A549 (cell line): ENCODE measurements at places on chromosomes 16 and 17.

GRCh38 chr16:57689762-57690558 lies 4.6 kb upstream of the DRC7 start:
- no peak for DNase-seq

GRCh38 chr17:28889996-28890395 lies 7.5 kb downstream of the FLOT2 start:
- DNase-seq = no peak

GRCh38 chr16:66863707-66864106 lies 16.6 kb upstream of the PDP2 start:
- no peak for DNase-seq

DNA sequence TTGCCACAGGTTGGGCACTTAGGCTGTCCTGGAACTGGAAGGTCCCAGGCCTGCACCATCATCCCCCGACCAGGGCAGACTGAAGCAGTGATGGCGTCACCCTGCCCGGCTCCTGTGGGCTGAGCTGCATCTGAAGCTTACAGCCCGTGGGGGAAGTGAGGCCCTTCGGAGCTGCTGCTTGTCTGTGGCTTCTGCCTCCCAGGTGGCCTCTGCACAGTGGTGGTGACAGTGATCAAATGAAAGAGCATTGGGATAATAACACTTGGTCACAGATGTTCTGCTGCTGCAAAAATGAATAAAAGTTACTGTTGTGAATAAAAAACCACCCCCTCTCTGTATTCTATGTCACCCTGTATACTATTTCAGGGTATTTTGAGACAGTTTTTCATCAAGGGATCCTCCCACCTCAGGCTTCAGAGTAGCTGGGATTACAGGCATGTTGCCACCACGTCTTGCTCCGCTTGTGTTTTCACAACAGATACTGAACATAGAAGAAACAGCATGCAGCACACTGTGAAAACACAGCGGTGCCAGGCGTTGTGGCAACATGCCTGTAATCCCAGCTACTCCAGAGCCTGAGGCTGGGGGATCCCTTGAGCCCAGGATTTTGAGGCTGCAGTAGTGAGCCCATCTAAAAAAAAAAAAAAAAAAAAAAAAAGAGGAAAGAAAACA lies 165.0 kb downstream of the LGALS9B start:
- no peak for DNase-seq

DNA sequence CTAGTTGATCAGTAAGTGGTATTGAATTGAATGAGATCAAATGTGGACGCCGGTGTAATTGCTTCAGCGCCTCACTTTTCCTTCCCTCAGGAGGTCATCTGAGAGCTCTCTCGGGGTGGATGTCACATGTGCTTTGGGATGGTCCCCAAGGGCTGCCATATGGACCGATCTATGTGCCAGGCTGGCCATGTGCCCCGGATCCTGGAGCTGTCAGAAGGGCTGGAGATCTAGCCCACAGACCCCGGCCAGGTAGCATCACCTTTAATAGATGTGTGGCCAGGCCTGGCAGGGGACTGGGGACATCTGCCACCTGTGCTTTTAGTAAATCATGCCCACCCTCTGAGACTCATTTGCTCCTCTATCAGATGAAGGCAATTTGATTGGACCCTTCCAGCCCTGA lies 95.3 kb upstream of the CRHR1 start:
- DNase-seq = no peak

- no peak for DNase-seq
Measured at GRCh38 chr16:60107437-60107836, 1373.3 kb upstream of the GOT2 start.

- peak; percentile 98 for DNase-seq
Measured at GRCh38 chr17:64263000-64263766, at the start of gene TEX2. Gene TEX2, minus strand, starts transcription at chr17:64263260. Its CDS starts 49,043 bp downstream, at chr17:64214217.

DNA sequence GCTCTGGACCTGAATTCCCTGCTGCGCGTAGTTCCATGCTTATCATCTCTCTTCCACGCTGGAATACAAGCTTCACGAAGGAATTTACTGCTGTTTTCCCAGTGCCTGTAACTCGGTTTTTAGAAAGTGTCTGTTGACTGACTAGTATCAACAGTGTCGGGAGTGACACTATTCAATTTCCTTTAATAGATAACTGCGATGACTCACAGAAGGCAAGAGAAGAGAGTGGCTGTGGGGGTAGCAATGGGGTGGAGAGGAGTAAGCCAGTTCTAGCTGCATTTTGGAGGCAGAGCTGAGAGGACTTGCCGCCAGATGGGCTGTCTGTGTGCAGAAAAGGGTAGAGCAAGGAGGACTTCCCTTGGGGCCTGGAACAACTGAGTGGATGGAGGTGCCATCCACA lies 25.2 kb downstream of the B4GALNT2 start:
- peak; percentile 47 for DNase-seq

DNA sequence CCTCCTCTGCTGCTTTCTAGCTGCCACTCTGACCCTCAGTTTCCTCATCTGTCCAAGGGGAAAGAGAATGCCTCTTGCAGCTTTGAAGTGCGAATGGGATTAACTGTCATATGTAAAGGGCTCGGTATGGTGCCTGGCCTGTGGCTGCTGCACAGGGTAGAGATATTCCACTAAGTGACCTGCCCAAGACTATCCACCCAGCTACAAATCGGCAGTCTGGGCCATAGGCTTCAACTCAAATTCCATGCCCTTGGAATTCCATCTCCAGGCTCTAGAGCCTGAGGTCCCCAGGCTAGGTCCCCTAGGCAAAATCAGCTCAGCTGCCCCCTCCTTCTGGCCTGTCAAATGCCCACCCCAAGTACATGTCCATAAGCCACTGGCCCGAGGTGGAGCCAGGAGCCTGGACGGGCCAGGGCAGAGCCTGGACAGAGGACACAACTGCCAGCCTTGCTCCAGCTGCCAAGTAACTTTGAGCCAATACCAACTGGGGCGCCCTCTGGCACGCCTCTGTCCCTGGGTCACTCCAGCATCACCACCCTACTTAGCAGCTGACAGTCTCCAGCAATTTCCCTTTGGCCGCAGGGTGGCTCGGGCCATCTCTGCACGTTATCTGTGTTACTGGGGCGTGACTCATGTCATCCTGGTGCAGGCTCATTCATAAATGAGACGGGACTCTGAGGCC lies 57.2 kb downstream of the SDK2 start:
- peak; percentile 33 for DNase-seq

DNA sequence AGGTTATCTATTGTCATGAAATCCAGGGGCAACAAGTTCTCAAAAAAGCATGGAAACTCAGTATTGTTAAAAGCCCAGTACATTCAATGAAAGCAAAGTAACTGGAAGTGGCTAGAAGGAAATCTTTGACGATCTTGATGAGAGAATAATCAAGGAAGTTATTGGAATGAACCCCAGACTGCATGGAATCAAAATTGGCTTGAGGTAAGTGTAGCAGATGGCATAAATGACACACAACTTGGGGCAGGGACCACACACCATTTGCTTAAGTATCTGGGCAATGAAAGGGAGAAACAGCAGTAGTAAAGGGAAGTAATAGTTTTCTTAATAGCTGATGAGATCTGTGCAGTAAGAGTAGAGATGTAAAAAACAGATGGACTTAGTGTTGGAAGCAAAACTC lies 238.0 kb downstream of the HS3ST3A1 start:
- no peak for DNase-seq

DNA sequence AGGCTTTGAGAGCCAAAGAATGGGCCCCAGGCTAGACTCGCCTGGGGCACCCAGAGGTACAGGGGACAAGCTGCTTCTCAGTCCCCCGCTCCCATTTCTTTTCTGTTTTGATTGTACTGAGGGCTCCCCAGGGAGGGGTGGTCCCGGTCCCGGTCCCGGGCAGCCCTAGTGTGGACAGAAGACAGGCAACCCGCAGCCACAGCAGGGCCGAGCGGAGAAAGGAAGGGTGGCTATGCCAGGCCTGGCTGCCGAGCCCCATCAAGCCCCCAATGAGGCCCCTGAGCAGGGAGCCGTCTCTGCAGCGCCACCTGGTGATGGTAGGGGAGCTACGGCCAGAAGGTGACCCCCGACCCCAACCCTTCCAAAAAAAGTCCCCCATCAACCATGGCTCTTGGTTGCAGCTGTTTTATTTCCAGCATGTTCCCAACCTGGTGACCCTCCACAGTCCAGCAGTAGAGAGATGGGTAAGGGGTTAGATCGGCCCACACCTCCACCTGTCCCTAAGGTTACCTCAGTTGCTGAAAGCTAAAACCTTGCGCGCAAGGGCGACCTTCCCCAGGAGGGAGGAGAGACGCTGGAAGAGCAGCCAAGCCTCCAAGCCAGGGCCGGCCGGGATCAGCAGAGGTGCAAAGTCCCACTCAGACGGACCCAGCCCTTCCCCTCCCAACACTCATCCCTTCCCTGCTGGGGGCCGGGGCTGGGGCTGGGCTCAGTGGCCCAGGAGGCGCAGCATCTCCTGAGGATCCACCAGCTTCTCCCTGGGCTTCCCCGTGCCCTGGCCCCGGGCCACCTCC lies 2.6 kb upstream of the GRIN2C start:
- DNase-seq = peak; percentile 68

DNA sequence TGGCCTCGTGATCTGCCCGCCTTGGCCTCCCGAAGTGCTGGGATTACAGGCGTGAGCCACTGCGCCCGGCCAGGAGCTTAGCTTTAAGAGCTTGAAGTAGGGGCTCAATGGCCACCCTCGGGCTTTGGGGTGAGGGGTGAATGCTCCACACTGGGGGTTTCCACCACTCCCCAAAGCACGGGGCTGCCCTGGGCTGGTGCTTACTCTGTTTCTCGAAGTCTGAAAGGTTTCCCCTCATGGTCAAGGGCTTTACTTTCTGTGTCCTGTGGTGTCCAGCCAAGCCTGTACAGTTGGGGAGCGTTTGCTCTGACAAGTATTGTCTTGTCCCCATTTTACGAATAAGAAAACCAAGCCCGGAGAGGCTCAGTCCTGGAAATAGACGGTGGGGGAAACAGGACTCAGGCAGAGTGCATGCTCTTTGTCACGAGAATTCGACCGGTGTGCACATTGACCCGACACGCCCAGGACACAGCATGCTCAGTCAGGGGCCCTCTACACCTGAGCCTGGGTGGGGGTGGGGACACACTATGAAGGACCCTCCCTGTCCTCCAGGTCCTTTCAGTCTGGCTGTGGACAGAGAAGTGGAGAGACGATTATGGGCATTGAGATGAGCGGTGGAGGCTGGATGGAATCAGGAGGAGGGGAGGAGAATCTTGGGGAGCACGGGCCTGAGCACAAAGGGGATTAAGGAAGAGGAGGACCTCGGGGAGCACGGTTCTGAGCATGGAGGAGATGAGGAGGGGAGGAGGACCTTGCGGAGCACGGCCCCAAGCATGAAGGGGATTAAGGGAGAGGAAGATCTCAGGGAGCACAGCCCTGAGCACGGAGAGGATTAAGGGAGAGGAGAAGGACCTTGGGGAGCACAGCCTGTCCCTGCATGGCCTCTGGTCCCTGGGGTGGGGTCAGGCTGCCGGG lies 7.5 kb downstream of the CD7 start:
- DNase-seq = no peak

DNA sequence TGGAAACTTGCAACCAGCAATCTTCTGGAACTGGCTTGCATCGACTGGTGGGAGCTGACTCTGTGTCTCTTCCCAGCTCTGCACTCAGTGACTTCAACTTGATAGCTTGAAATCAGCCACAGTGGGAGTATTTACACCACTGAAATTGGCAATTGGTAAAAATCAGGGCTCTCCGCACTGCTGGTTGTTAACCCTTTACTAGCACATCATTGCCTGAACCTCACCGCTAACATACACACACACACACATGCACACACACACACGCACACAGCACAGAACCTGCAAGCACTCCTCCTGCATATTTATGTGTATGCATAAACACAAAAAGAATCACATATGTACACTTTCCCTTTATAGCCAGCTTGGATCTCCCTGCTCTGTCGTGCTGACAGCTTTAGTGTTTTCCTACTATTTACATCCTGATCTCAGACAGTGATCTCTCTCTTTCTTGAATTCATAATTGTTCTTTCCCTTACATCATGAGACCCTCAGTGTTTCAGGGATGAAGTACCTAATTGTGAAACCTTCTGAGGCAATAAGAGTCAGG lies 7.9 kb upstream of the TMIGD1 start:
- no peak for DNase-seq

GRCh38 chr17:826778-827177 lies 44.6 kb downstream of the MRM3 start:
- no peak for DNase-seq

GRCh38 chr17:76793775-76794174 lies 55.9 kb downstream of the MFSD11 start:
- DNase-seq = peak; percentile 80

- no peak for DNase-seq
Measured at GRCh38 chr17:57357392-57357784, 101.1 kb downstream of the MSI2 start.
